ENCODE measurements at places on chromosomes 2 and 18.

GRCh38 chr2:68811364-68811763 lies 59.8 kb downstream of the BMP10 start:
- no peak for DNase-seq

DNA sequence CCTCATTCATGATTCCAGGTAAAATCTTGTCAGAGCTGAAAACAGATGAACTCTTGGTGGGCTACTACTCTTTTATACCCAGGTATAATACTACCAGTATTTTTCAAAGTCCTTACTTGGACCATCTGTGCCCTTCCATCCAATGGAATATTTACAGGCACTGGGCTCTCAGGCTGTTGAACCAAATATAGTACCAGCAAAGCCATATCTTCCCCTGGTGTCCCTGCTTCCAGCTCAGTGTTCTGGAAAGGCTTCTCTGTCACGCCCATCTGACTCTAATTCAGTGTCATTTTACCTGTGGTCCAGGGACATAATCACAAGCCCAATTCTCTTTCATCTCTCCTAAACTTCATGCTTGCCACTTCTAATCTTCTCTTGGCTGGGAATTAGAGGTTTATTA lies 119.2 kb upstream of the STK17B start:
- DNase-seq = no peak

GRCh38 chr2:3954261-3954660 lies 250.9 kb downstream of the DCDC2C start:
- no peak for DNase-seq

- DNase-seq = no peak
Measured at GRCh38 chr18:56028514-56028913, 440.5 kb upstream of the TCF4 start.

DNA sequence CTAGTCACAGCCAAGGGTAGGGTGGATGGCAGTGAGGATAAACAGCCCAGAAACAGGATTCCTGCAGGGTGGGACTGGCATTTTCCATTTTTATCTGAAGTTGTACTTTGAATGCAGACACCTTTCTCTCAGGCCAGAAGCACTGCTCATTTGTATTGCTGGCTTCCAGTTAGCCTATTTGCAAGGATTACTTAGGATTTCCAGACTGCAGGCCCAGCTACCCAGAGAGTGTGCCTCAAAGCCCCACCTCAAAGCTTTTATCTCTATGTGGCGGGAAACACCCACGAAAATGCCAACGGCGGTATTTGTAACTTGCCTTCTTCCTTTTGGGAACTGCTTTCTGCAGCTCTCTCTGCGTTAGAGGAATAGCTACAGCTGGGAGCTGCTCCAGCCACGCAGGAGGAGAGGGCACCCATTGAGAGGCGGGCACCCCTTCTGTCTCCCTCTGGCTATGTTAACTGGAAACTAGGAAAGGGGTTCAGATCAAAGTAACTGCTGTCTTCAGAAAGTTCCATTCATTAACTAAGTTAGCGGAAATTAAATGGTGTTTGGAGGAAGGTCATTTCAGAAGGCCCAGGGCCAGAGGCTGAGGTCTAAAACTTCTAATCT lies 144.9 kb downstream of the TGIF1 start:
- DNase-seq = no peak

DNA sequence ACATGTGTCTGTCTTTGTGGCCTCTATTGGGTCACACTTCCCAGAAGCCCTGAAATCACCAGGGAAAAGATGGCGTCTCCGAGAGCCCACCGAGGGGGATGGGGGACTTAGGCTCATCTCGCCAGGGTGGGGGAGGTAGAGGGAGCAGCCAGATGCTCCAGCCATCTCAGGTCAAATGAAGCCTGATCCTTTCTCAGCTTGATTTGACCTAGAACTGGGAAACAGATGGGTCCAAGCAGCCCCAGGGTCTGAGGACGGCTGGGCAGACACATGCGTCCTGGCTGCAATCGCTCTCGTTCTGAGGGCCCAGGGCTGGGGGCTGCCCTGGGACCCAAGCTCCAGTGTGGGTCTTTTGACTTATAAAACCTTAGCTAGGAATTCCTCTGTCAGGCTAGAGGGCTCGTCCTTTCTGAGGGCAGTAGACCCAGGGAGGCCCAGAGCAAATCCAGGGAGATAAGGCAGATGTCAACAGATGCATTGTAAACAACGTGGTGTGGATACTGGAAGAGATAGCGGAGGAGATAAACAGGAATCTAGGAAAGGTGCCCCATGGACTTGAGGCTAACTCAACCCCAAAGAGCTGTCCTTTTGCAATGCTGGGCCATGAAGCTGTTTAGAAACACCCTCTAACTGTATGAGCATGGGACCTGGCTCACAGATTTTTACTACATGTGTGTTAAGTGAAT lies 127.7 kb downstream of the MYCN start:
- DNase-seq = no peak

DNA sequence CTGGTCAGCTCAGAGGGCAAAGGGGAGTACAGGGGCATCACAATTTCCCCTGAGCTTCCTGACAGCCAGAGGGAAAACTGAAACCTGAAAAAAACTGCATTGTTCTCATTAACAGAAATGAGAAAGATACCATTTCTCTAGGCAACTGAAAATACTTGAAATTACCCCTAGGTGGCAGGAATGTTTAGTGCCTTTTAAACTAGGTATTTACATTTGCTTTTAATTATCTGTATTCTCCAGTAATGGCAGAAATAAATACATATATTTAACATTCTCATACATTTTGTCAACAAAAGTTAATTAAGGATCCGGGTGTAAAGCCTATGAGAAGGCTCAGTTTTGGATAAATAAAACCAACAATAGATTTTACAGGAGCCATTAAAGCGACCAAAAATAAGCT lies 34.5 kb downstream of the RPL31 start:
- DNase-seq = no peak

- no peak for DNase-seq
Measured at GRCh38 chr18:79699653-79700052, 20.1 kb downstream of the CTDP1 start.

DNA sequence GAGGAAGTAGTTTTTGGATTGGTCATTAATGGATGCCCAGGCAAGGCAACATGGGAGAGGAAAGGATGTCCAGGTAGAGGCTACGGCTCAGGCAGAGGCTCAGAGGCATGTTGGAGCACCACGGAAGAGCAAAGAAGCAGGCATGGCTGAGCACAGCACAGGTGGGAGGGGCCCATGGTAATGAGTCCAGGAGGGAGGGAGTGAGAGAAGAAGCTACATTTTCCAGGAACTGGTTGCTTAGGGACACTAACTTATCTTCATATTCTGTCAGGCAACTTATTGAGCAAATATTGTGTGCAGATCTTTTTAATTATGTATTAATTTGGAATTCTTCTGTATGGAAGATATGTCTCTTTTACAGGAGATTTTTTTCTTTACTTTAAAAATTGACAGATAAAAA lies 42.2 kb downstream of the ARHGEF4 start:
- no peak for DNase-seq

- DNase-seq = no peak
Measured at GRCh38 chr18:24976502-24976901, 375.5 kb downstream of the ZNF521 start.

DNA sequence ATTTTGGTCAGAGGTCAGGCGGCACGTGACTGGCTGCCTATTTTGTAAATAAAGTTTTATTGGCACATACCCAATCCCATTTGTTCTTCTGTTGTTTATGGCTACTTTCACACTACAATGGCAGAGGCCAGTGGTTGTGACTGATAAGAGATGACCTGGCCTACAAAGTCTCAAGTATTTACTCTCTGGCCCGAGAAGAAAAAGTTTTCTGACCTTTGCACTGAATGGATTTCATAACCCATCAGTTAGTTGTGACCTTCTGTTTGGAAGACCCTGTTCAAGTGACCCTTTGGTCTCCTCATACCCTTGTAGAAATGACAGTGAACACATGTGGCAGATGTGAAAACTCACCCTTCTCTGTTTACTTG lies 121.4 kb upstream of the MGAT5 start:
- DNase-seq = no peak

- DNase-seq = no peak
Measured at GRCh38 chr18:11578799-11579198, 30.6 kb upstream of the SLC35G4 start.

DNA sequence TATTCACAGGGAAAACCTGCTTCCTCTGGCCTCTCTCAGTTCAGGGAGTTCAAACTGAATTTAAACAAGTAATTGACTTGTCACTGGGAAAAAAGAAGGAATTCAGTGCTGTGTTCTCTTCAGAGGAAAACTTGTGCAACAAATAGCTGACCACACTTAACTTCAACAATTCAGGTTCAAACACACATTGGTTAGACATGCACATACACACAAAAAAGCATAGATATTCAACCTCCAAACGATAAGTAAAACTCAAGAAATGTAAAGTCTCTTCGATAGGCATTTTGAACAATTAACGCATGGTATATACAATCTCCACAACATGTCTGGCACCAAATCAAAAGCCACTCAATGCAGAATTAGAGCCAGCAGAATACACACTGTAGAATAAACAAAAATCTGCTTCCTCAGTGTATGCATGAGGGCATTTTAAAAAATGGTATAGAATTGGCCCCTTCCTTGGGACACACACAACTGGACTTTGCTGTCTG lies 269.0 kb downstream of the TCF4 start:
- no peak for DNase-seq

GRCh38 chr2:197212344-197213262 lies 98.0 kb downstream of the ANKRD44 start:
- no peak for DNase-seq

DNA sequence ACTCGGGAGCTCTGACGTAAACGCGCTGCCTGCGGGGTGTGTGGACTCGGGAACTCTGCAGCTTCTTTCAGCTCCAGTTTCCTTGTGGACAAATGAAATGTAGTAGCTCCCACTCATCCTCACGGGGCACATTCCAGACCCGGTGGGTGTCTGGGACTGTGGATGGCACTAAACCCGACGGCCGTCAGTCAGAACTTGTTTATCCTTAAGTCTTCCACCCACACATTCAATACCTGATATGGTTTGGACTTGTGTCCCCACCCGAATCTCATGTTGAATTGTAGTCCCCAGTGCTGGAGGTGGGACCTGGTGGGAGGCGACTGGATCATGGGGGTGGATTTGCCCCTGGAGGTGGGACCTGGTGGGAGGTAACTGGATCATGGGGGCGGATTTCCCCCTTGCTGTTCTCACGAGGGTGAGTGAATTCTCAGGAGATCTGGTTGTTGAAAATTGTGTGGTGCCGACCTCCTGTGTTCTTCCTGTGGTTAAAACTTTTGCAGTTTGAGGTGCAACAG lies 81.2 kb upstream of the SNTG2 start:
- DNase-seq = no peak

- DNase-seq = no peak
Measured at GRCh38 chr2:186181625-186182024, 304.4 kb upstream of the ZC3H15 start.

- DNase-seq = no peak
Measured at GRCh38 chr2:237932731-237933131, 34.1 kb upstream of the UBE2F start.

DNA sequence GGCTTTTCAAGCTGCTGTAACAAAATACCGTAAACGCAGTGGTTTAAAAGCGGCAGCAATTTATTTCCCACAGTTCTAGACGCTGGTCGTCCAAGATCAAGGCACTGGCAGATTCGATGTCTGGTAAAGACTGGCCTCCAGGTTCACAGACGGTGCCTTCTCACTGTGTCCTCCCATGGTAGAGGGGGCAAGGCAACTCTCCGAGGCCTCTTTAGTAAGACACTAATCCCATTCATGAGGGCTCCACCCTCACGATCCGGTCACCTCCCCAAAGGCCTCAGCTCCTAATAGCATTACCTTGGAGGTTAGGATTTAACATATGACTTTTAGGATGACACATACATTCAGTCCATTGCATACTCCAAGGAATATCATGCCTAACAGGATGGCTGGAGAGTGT lies 117.2 kb downstream of the SH3RF3 start:
- no peak for DNase-seq

DNA sequence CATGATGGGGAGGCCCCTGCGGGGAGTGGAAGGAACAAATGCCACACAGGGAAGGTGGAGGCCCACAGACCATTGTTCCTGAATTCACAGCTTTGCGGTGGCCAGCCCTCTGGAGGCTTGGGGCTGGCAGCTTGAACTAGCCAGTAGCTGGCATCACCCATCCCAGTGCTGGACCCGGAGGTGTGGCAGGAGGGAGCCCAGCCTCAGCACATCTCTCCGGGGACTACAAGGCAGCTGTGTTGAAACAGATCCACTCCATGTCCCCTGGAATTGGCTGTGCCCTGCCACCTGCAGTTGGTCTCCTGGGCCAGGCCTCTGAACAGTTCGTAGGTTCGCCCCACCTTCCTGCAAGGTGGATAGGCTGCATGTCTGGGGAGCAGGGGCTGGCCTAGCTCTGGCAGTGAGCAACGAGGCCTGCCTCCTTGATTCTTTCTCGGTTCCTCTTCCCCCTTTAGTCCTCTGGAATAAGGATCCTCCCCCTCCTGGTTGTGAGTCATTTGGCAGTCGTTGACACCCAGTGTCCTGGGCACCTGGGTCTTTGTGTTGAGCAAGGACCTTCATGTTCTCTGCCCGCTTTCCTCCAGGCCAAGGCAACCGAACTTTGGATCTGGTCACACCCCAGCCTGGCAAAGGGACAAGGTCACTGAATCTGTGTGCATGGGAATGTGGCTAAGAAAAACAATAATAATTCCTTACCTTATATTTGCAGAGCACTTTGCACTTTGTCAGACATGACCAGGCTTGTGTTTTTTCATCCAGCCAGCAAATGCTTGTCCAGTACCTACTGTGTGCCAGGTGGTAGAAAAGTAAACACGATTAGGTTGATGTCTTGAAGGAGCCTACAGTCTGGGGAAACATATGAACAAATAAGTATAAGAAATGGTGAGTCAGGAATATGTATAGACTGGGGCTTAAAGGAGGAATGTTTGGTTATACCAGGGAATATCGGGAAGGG lies 55.0 kb upstream of the MCFD2 start:
- DNase-seq = no peak

DNA sequence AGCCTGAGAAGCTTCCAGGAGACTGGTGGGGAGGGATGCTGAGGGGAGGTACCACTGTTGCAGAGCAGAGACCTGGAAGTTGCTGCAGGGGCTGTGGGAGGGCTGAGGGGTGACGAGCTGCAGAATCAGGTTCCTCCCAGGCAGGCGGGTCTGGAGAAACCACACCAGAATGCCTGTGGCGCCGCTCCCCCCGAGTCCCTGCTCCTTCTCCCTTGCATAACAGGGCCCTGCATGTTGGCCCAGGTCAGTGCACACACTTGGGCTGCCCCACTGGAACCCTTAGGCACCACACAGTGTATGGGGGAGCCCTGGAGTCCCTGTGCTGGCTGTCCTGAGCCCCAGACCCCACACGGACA lies 60.4 kb downstream of the ARL4C start:
- no peak for DNase-seq

GRCh38 chr18:45505497-45506206 lies 109.6 kb upstream of the SLC14A2 start:
- no peak for DNase-seq

- DNase-seq = no peak
Measured at GRCh38 chr2:11073776-11074175, 81.5 kb upstream of the SLC66A3 start.

DNA sequence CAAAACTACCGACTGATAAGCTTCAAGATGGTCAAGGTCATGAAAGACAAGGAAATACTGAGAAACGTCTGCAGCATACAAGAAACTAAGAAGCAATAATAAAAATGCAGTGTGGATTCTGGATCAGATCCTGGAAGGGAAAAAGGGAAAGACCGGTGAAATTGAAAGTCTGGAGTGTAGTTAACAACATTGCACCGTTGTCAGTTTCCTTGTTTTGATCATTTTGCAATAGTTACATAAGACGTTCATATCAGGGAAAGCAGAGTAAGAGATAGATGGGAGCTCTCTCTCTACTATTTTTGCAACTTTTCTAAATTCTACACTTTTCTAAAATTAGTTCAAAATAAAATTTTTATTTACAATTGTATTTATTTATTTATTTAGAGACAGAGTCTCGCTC lies 15.0 kb upstream of the ZNF407 start:
- no peak for DNase-seq

All from activated T-helper 1 cell treated with anti-CD3 and anti-CD28 coated beads, Interleukin-2, amount 50 U/mL, for 16 hours (primary cell).